IPS DF 6.9 (cell line): ENCODE measurements at places on chromosomes 12 and 14.

GRCh38 chr14:99966037-99966835, 99.0 kb upstream of the EVL start:
- DNase-seq: no peak
- no peak overlapping the region for H3K4me3 ChIP-seq

GRCh38 chr12:99486277-99486676, 161.3 kb upstream of the GARIN6 start:
- H3K27me3 ChIP-seq: no peaks in the 10 kb centered on the region
- no peak overlapping the region for H3K27ac ChIP-seq
- H3K36me3 ChIP-seq: no peaks in the 10 kb centered on the region
- DNase-seq: no peak
- H3K4me1 ChIP-seq: no peaks in the 10 kb centered on the region
- H3K4me3 ChIP-seq: no peak overlapping the region

GRCh38 chr12:3453990-3454680, 36.9 kb upstream of the PRMT8 start:
- H3K27ac ChIP-seq: no peak overlapping the region
- H3K4me3 ChIP-seq: no peak overlapping the region
- DNase-seq: no peak
- peaks cover 3% of the 10 kb centered on the region for H3K4me1 ChIP-seq

- DNase-seq: no peak
- H3K36me3 ChIP-seq: no peaks in the 10 kb centered on the region
- H3K27ac ChIP-seq: no peak overlapping the region
- no peaks in the 10 kb centered on the region for H3K27me3 ChIP-seq
- H3K4me3 ChIP-seq: no peak overlapping the region
These were observed 233.6 kb downstream of the BCL11B start for GRCh38 chr14:99038431-99038820.

- no peaks in the 10 kb centered on the region for H3K36me3 ChIP-seq
- no peak overlapping the region for H3K4me3 ChIP-seq
- no peak overlapping the region for H3K27ac ChIP-seq
- DNase-seq: no peak
- H3K27me3 ChIP-seq: no peaks in the 10 kb centered on the region
These were observed 23.3 kb upstream of the EMP1 start for GRCh38 chr12:13173012-13173932.

- H3K4me3 ChIP-seq: no peak overlapping the region
- H3K36me3 ChIP-seq: no peaks in the 10 kb centered on the region
- no peak overlapping the region for H3K27ac ChIP-seq
- no peak for DNase-seq
- H3K27me3 ChIP-seq: no peaks in the 10 kb centered on the region
These were observed 228.6 kb downstream of the DACT1 start for GRCh38 chr14:58866391-58866790.

GRCh38 chr14:65810322-65810721, 397.8 kb downstream of the FUT8 start:
- H3K36me3 ChIP-seq: no peaks in the 10 kb centered on the region
- H3K4me3 ChIP-seq: no peak overlapping the region
- DNase-seq: no peak
- no peaks in the 10 kb centered on the region for H3K4me1 ChIP-seq
- no peak overlapping the region for H3K27ac ChIP-seq

DNA sequence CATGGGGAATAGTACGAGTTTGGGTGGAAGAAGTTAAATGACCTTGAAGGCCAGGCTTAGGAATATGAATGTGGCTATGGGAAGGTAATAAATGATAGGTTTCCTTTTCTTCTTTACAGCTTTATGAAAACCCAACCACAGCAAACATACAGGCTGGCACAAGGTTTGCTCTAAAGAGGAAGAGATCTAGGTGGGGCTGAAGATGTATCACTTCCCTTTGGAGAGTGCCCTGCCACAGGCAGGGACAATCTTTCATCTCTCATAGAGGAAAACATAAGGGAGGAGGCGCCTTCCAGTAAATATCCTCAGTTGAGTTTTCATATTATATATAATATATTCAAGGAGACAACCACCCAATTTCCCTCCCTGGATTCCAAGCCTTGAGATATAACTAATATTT, 72.9 kb upstream of the FRMD6 start:
- no peaks in the 10 kb centered on the region for H3K4me1 ChIP-seq
- H3K27ac ChIP-seq: no peak overlapping the region
- H3K4me3 ChIP-seq: no peak overlapping the region
- no peaks in the 10 kb centered on the region for H3K27me3 ChIP-seq
- no peak for DNase-seq
- H3K36me3 ChIP-seq: no peaks in the 10 kb centered on the region

- no peak overlapping the region for H3K27ac ChIP-seq
- no peaks in the 10 kb centered on the region for H3K27me3 ChIP-seq
- H3K4me3 ChIP-seq: no peak overlapping the region
- DNase-seq: no peak
- H3K4me1 ChIP-seq: peaks cover 2% of the 10 kb centered on the region; the same call in 1 of the 2 replicates
These were observed 24.3 kb upstream of the CHGA start for GRCh38 chr14:92898566-92899131.

- H3K27ac ChIP-seq: no peak overlapping the region
- H3K4me3 ChIP-seq: no peak overlapping the region
- no peaks in the 10 kb centered on the region for H3K36me3 ChIP-seq
- no peak for DNase-seq
These were observed 1120.5 kb upstream of the FLRT2 start for GRCh38 chr14:84409435-84409834.

DNA sequence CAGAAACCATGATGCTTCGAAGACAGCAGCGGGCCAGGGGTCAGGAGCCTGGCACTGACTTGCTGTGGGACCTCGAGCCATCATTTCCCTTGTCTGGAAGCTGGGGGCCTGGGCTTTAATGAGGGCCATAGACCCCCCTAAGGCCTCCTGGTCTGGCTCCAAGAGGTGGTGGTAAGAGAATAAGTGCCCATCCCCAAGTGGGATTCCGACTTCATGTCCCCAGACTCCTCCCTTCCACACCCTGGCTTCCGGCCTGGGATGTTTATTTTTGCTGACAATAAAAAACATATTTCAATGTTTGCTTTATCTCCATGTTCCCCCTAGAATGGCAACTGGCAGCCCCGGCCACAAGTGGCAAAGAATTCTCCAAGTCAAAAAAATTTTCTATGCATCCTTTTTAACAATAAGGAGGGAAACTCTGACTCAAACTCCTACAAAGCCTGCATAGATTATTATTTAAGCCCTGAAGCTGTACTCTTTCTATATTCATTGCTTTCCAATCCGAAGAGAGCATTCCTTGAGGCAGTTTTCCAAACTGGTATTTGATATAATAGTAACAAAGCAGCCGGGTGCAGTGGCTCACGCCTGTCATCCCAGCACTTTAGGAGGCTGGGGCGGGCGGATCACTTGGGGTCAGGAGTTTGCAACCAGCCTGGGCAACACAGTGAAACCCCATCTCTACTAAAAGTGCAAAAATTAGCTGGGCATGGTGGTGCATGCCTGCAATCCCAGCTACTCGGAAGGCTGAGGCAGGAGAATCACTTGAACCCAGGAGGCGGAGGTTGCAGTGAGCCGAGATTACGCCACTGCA, 84.0 kb downstream of the ITPK1 start:
- no peak for DNase-seq
- H3K4me1 ChIP-seq: peaks cover 10% of the 10 kb centered on the region
- no peak overlapping the region for H3K27ac ChIP-seq
- H3K27me3 ChIP-seq: no peaks in the 10 kb centered on the region
- H3K4me3 ChIP-seq: no peak overlapping the region

GRCh38 chr12:53344824-53345485, 8.8 kb upstream of the SP7 start:
- H3K4me3 ChIP-seq: peak overlapping the region; percentile 37; the same call in 1 of the 2 replicates
- DNase-seq: no peak
- H3K27ac ChIP-seq: no peak overlapping the region
- H3K27me3 ChIP-seq: no peaks in the 10 kb centered on the region; the same call in 1 of the 2 replicates
- H3K36me3 ChIP-seq: no peaks in the 10 kb centered on the region

DNA sequence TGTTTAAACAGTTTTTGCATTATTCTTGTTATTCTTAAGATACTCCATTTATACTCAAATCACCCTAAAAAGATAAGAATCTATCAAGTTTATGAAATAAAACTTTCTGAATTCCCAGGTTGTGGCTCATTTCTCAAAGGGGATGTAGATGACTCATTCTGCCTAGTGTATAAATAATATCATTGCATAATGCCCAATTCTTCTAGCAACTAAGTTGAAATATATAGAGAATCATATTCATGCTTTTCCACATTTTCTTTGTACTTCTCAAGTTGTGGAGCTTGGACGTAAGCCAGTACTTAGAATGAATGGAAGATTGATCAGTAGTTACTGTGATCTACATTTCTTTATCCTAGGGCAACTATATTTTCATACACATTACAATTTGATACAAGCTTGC, 201.1 kb downstream of the PPFIA2 start:
- no peaks in the 10 kb centered on the region for H3K4me1 ChIP-seq
- H3K36me3 ChIP-seq: no peaks in the 10 kb centered on the region
- no peaks in the 10 kb centered on the region for H3K27me3 ChIP-seq
- H3K4me3 ChIP-seq: no peak overlapping the region
- H3K27ac ChIP-seq: no peak overlapping the region

- no peaks in the 10 kb centered on the region for H3K36me3 ChIP-seq
- no peak overlapping the region for H3K4me3 ChIP-seq
- no peak overlapping the region for H3K27ac ChIP-seq
- DNase-seq: no peak
- no peaks in the 10 kb centered on the region for H3K27me3 ChIP-seq
- H3K4me1 ChIP-seq: no peaks in the 10 kb centered on the region
These were observed 109.5 kb upstream of the PKP2 start for GRCh38 chr12:33006106-33006505.

DNA sequence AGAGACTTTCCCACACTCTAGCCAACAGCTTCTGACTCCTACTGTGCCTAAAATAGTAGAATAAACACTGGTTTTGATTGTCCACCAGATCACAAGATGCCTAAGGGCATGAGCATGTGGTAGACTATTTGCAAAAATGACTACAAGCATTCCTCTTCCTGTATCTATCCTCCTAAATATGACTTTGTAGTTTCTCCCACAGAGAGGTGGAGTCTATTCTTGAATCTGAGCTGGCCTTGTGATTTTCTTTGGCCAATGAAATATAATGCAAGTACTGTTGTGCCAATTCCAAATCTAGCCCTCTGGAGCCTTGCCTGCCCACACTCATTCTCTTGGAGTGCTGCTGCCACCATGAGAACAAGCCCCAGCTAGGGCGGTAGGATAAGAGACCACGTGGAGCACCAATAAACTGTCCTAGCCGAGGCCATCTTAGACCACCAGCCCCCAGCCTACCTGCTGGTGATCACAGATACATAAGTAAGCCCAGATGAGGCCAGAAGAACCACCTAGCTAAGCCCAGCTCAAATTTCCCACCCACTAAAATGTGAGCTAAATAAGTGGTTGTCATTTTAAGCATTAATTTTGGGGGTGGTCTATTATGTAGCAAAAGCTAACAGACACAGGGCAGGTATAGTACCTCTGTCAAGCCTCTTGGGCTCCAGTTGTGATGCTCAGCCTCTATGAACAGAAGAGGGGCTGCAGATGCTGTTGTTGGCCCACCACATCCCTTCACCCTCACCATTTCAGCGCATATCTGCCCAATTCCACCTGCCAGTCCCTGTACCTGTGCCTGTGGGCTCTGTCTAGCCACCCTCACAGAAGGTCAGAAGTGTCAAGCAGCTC, 17.9 kb downstream of the ZFP36L1 start:
- H3K4me1 ChIP-seq: no peaks in the 10 kb centered on the region
- no peak overlapping the region for H3K27ac ChIP-seq
- H3K27me3 ChIP-seq: no peaks in the 10 kb centered on the region
- no peak for DNase-seq
- H3K36me3 ChIP-seq: no peaks in the 10 kb centered on the region

DNA sequence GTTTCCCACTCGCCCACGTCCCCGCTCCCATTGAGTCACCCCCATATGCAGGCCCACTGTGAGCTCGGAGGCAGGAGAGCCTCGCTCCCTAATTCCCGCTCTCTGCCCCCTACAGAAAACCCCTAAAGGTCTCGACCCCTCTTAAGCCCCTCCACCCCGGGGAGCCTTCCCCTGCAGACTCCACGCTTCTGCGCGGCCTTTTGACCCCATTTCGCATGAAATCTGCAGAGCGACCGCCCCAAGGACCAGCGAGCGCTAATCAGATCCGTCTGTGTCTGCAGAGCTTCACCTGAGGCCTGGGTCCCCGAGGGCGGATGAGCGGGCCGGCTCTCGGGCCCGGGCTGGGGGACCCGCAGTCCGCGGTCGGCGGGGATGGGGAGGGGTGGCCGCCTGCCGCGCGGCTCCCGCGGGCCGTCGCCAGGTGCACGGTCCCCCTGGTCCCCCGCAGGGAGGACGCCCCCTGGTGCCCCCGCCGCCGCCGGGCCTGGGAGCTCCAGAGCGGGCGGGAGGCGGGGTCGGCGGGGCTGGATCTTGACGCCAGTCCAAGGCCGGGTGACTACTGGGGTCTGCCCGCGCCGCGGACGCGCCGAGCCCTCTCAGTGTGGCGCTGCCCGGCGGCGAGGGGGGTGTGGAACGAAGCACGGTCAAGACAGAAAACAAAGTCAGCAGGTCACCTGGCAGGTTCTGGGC, 10.1 kb downstream of the BMP4 start:
- no peak overlapping the region for H3K27ac ChIP-seq
- H3K4me3 ChIP-seq: peak overlapping the region; percentile 50; the same call in 1 of the 2 replicates
- no peak for DNase-seq
- no peaks in the 10 kb centered on the region for H3K36me3 ChIP-seq
- peaks cover 4% of the 10 kb centered on the region for H3K4me1 ChIP-seq
- H3K27me3 ChIP-seq: peaks cover 17% of the 10 kb centered on the region

DNA sequence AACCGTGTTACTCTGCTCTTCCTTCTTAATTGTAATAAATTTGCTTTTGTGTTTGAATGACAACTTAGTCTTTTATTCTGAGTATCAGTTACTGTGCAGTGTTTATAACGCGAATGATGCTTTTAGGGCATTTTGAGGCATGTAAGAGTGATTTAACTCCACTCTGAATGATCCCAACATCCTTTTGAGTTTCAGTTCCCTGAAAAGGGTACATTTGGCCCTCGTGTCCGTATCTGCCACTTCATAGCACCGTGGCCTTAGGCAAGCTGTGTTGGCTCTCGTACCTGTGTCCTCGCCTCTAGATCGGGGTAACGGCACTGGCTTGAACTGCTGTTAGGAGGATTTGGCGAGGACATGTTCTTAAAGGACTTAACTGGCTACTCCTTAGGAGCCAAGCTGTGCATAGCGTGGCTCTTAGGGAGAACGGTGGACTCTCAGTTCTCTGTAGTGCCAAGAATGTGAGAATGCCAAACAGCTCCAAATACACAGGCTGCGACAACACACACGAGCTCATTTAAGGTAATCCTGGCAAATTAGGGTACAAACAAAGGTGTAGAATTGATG, 92.0 kb downstream of the PPP2R5C start:
- no peak overlapping the region for H3K4me3 ChIP-seq
- no peaks in the 10 kb centered on the region for H3K27me3 ChIP-seq
- no peaks in the 10 kb centered on the region for H3K36me3 ChIP-seq
- H3K27ac ChIP-seq: no peak overlapping the region
- H3K4me1 ChIP-seq: no peaks in the 10 kb centered on the region
- DNase-seq: no peak

GRCh38 chr12:113984464-113984863, 18.3 kb upstream of the RBM19 start:
- no peak overlapping the region for H3K4me3 ChIP-seq
- no peaks in the 10 kb centered on the region for H3K36me3 ChIP-seq
- H3K27me3 ChIP-seq: no peaks in the 10 kb centered on the region
- no peak for DNase-seq
- no peak overlapping the region for H3K27ac ChIP-seq

GRCh38 chr14:77903221-77903620, 103.3 kb downstream of the ADCK1 start:
- H3K4me1 ChIP-seq: no peaks in the 10 kb centered on the region
- H3K27ac ChIP-seq: no peak overlapping the region
- no peak for DNase-seq

- H3K27ac ChIP-seq: no peak overlapping the region
- H3K36me3 ChIP-seq: no peaks in the 10 kb centered on the region
- no peak for DNase-seq
- no peaks in the 10 kb centered on the region for H3K4me1 ChIP-seq
- no peaks in the 10 kb centered on the region for H3K27me3 ChIP-seq
- H3K4me3 ChIP-seq: no peak overlapping the region
These were observed 44.4 kb downstream of the DYRK2 start for GRCh38 chr12:67692966-67693365.
